ENCODE measurements at places on chromosomes 3 and 15. TPM values are rescaled to one million over a fixed set of nuclear protein-coding genes. Genes with fewer than 3 reads are reported as not detected.

The ATP13A5 gene
- polyA plus RNA-seq, result not detected

The CHL1 gene
- 62.3 TPM for polyA plus RNA-seq

The OR5H2 gene
- polyA plus RNA-seq, result not detected

The ZPLD1 gene
- not detected for polyA plus RNA-seq

The TEX55 gene
- not detected for polyA plus RNA-seq

The OIP5 gene
- polyA plus RNA-seq, result 2.1 TPM

The SOX2 gene
- polyA plus RNA-seq, result 7.0 TPM

The GABRB3 gene
- 69.0 TPM for polyA plus RNA-seq

The ABI3BP gene
- polyA plus RNA-seq, result not detected

The SLC35A5 gene
- polyA plus RNA-seq, result 100 TPM

The TRIM42 gene
- polyA plus RNA-seq, result not detected

The TMCO5A gene
- polyA plus RNA-seq, result not detected

The GOLGA6B gene
- polyA plus RNA-seq, result not detected

The KNG1 gene
- polyA plus RNA-seq, result not detected

The EPB42 gene
- polyA plus RNA-seq, result not detected

The GATA2 gene
- not detected for polyA plus RNA-seq

Data from Purkinje cell (primary cell).